Stimulated activated CD8-positive, alpha-beta memory T cell treated with anti-CD3 and anti-CD28 coated beads, Interleukin-7, amount 100 ng/mL, for 1 hour (primary cell): ENCODE measurements at places on chromosomes 4 and X.

- no peak for DNase-seq
Measured at GRCh38 chrX:65985922-65986588, 53.8 kb downstream of the VSIG4 start.

- DNase-seq = no peak
Measured at GRCh38 chr4:173591760-173592159, 61.7 kb upstream of the HAND2 start.

- no peak for DNase-seq
Measured at GRCh38 chr4:108492816-108493595, 127.4 kb upstream of the RPL34 start.

GRCh38 chrX:48598614-48599013 is 1.3 kb downstream of the WDR13 start:
- DNase-seq = no peak

DNA sequence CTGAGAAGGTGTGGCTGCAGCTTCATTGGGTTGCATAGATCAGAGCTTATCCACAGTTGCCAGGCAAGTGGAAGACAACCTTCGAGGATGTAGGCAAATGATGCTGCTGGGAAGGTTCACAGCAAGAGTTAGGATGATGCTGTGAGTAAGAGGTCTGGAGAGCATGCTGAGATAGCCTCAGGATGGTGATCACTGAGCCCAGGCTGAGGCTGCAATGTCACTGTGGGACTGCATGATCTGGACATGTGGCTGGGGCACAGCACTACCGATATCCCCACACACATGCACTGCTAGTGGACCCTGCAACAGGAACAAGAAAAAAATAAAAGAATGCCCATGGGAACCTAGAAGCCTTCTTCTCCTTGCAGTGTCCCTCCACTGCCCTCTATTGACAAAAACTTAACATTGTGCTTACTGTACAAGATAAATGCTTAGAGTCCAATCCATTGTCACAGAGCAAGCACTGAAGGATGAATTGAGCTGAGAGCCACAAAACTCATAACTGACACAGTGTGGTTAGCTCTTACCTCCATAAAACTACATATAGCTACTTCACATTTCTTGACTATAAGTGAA is 105.6 kb downstream of the CNKSR2 start:
- no peak for DNase-seq

- no peak for DNase-seq
Measured at GRCh38 chr4:87651941-87652340, 1.9 kb downstream of the DMP1 start.
